ENCODE measurements at places on chromosomes 1 and 21. TPM values are rescaled to one million over a fixed set of nuclear protein-coding genes. Genes with fewer than 3 reads are reported as not detected.

DNA sequence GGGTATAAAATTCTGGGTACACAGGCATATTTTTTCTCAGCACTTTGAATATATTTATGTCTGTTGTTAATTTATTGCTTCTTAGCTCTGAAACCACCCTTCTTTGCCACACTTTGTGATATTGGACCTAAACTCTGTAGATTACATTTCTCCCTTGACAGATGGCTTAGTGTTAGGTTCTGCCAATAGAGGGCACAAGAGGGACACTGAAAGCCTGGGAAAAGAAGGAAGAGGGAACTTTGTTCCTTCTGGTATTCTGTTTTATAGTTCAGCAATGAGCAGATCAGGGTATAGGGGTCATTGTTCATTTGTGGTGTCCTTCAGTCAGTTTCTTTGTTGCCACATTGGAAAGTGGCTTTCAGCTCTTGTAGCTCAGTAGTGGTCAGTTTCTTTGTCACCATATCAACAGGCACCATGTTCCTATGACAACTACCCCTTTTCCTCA lies 423.5 kb upstream of the PROX1 start:
- no peak for DNase-seq

DNA sequence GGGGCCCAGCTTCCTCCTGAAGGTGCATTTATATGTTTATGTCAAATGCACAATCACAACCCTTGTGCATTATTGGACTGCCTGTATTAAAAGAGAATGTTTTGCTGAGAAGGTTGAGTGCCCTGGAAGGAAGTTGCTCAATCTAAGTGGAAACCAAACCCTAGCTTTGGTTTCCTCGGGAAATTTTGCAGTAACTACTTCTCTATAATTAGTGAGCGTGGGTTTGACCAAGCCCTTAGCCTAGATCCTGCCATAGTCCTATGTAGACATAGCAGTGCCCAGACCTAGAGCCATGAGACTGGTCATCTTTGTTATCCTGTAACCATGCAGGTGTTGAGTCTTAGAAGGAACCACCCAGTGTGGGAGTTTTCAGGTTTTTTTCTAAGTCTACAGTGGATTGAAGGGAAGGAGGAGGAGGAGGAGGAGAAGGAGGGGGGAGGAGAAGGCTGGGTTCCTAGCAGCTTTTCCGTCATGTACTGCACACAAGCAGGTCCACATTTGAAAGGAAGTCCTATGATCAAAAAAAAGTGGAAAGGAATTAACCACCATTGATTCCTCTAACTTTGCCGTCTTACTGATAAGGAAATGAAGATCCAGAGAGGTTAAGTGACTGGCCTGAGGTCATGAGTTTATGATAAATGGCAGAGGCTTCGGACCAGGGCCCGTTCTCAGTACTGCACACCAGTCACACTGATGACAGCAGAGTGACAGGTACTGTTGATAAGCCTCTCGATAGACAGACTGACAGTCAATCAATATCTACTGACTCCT lies 72.2 kb upstream of the LYST start:
- no peak for DNase-seq

- DNase-seq, result no peak
Measured at GRCh38 chr1:8939362-8939995, 6.2 kb upstream of the CA6 start.

GRCh38 chr1:39919545-39919944 lies 17.8 kb upstream of the MYCL start:
- DNase-seq, result peak; percentile 81

DNA sequence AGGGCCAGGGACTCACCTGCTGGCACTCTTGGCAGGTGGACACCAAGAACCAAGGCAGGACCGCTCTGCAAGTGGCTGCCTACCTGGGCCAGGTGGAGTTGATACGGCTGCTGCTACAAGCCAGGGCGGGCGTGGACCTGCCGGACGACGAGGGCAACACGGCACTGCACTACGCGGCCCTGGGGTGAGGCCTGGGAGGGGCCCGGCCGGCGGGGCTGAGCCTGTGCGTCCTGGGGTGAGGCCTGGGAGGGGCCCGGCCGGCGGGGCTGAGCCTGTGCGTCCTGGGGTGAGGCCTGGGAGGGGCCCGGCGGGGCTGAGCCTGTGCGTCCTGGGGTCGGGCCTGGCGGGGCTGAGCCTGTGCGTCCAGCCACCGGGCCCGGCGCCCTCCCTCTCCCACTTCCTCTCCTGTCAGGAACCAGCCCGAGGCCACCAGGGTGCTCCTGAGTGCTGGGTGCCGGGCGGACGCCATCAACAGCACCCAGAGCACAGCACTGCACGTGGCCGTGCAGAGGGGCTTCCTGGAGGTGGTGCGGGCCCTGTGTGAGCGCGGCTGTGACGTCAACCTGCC lies 4.6 kb upstream of the MMP23B start:
- no peak for DNase-seq

DNA sequence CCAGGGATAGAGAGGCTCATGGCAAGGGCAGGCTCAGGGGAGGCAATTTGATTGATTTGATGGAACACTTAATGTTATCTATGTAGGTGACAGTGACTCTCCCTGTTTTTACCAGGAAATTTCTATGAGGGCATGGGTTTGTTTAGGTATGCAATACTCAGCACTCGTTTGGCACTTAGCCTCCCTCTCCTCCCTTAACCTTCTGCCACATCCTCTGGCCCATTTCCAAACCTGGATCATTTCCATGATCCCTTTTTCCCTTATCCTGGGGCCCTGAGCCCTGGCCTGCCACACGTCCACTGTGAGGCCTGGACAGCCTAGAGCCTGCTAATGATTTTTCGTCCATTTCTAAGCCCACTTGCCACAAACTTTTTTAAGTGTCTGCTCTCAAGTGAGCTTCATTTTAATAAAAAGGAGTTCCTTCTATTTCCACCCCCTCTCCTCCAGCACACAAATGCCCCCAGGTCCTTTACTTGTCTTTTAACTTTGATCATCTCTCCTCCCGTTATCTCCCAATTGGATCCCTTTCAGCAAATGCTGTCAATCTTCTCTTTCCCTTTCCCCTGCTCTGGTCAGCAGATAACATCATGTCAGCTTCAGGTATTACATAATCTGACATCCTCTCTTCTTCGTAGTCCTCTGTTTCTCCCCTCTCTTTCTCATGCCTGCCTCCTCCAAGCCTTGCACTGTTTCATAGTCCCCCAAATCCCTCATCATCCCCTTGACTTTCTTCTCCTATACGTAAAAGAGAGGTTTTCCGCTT lies 37.8 kb upstream of the GADD45A start:
- DNase-seq, result peak; percentile 74

- no peak for DNase-seq
Measured at GRCh38 chr1:178382372-178382771, 114.4 kb downstream of the CLEC20A start.

DNA sequence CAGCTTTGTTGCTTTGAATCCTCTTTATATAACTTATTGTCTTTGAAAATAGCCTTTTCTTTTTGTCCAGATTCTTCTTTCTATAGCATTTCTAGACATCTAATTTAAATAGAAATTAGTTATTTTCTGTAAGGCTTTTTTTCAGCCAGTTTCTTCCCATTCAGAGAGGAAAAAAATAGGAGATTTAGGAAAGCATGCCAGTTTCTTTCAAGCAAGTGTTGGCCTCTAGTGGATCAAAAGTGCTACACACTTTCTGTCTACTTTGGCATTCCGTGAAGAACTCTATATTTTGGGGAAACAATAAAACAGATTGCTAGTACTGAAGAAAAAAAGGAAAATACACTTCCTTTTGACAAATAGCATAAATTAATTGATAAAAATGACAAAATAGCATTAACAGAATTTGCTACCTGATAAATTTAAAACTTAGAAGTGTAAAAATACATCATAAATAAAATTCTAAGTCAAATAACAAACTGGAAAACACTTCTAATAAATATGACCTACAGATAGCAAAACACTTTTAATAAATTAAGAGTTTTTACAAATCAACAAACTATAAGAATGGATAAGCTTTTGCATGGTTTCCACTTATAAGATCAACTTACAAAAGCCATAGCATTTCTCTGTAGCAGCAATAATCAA lies 13.1 kb upstream of the EXO1 start:
- DNase-seq, result peak; percentile 61

DNA sequence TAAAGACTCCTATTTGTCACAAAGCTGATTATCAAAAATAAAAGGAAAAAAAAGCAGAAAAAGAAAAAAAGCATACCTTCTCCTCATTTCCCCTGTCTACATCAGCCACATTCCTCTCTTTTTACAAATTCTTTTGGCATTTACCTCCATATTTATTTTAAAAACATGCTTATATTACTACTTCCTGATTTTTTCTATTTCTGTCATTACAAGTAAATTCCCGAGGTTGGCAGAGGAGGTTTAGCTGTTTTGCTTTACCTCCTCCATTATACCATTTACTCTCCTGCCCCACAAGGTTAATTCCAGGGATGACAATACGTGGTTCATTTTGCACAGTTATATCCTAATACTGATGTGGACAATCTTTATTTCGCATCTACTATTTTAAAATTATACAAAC lies 26.3 kb upstream of the CD34 start:
- DNase-seq, result no peak

- no peak for DNase-seq
Measured at GRCh38 chr1:174273776-174274175, 114.5 kb downstream of the RABGAP1L start.

GRCh38 chr21:35390013-35390776 lies 341.1 kb upstream of the RUNX1 start:
- no peak for DNase-seq

GRCh38 chr21:39390212-39390765 lies 41.4 kb upstream of the HMGN1 start:
- DNase-seq, result peak; percentile 45

DNA sequence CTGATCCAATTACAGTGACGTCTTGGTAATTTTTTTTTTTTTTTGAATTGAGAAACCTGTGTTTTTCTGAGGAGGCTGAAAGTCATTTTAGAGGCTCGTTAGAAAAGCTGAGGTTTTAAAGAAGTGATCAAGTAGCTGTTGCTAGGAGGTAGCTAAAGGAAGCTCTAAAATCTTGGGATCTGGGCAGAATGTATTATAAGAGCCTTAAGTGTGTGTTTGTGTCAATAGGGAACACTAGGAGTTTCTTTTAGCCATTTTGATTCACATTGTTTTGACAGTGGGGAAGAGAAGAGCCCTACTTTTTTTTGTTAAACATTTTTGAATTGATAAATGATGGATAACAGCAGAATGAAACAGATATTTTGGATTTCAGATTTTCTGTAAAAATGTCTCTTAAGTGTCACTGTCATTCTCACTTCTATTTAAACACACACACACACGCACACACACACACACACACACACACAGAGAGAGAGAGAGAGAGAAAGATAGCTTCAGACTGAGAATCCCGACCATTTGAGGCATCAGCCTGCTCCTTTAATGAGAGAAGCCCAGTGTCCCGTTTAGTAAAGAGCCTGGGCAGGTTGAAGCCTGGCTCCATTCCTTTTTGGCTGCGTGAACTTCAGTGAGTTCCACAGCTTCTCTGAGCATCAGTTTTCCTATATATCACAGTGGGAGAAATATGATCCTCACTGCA lies 79.1 kb upstream of the GPR88 start:
- DNase-seq, result no peak

GRCh38 chr1:15953294-15953771 lies 22.6 kb downstream of the ZBTB17 start:
- peak; percentile 58 for DNase-seq

DNA sequence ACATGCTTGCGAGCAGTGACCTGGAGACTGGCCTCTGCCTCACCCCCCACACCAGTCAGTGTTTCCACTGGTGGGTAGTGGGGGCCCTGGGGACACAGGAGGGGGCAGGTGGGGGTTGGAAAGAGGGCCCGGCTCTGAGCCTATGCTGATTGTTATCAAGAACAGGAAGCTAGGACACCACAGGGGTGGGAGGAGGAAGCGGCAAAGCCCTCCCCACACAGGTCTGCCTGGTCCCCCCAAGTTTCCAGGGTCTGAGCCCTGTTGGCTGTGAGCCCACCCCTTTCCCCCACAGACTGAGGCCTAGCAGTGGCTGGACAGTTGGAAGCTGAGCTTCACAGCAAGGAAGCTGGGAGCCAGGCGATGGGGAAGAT lies 1.6 kb upstream of the PTPN7 start:
- no peak for DNase-seq

- no peak for DNase-seq
Measured at GRCh38 chr1:66927528-66927927, 2.7 kb downstream of the MIER1 start.

- peak; percentile 24 for DNase-seq
Measured at GRCh38 chr1:107952989-107953388, 12.0 kb downstream of the VAV3 start.

- DNase-seq, result no peak
Measured at GRCh38 chr1:107514841-107515240, 374.0 kb downstream of the NTNG1 start.

DNA sequence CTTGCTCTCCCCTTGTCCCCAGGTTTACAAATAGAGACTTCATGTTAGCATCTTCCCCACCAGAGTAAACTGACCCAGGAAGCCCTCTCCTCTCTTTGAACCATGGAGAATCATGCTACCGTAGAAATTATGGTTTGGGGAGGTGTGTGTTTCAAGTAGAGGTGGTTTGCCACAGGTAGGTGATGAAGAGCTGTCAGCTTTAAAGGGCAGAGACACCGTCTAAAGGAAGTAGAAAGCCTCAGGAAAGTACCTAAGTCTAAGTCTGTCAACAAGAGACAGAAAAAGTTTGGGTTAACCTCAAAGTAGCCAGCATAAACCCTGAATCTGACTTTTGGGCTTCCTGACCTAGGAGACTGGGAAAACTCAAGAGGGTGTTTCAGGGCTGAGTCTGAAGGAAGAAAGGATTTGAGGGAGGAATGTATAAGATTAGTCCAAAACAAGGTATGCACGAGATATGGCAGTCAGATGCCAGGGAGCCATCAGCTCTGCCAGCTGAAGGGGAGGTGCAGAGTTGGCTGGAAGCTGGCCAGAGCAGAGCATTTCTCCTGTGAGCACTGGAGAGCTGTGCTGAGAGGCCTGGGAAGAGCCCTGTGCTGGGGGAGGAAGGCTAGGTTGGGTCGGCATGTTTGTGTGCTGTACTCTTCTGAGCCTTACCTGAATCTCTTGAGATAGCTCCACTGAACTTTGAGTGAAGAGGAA lies 14.3 kb downstream of the ADAMTSL4 start:
- peak; percentile 56 for DNase-seq

GRCh38 chr1:79497193-79497773 lies 490.8 kb upstream of the ADGRL4 start:
- DNase-seq, result peak; percentile 46

GRCh38 chr1:166153525-166154314 lies 13.1 kb downstream of the FAM78B start:
- DNase-seq, result no peak

GRCh38 chr1:55382806-55383305 lies 167.7 kb upstream of the USP24 start:
- no peak for DNase-seq

GRCh38 chr1:110671361-110671760 lies 3.4 kb downstream of the KCNA3 start:
- no peak for DNase-seq

- DNase-seq, result no peak
Measured at GRCh38 chr1:205661429-205662134, 18.7 kb downstream of the SLC45A3 start.

GRCh38 chr1:24186993-24187790 lies at the start of gene IFNLR1:
Gene IFNLR1, minus strand, starts transcription at chr1:24187289. Its CDS starts 41 bp downstream, at chr1:24187248.
- peak; percentile 83 for DNase-seq

- no peak for DNase-seq
Measured at GRCh38 chr1:12387641-12388040, 157.8 kb downstream of the VPS13D start.

GRCh38 chr21:34813266-34813894 lies 144.6 kb downstream of the CLIC6 start:
- peak; percentile 81 for DNase-seq

OR2M3 gene
- not detected for total RNA-seq

SYNC gene
- 4.5 TPM for total RNA-seq

ILDR2 gene
- 12.3 TPM for total RNA-seq

SHCBP1L gene
- not detected for total RNA-seq

ELF3 gene
- total RNA-seq, result 28.7 TPM

LCE2B gene
- total RNA-seq, result not detected

FOXO6 gene
- total RNA-seq, result 9.9 TPM

TRIM17 gene
- total RNA-seq, result 6.7 TPM

TCHHL1 gene
- total RNA-seq, result not detected

MYBPH gene
- 1.4 TPM for total RNA-seq

DIRAS3 gene
- 3.4 TPM for total RNA-seq
